ENCODE measurements at places on chromosomes 5 and 9.

DNA sequence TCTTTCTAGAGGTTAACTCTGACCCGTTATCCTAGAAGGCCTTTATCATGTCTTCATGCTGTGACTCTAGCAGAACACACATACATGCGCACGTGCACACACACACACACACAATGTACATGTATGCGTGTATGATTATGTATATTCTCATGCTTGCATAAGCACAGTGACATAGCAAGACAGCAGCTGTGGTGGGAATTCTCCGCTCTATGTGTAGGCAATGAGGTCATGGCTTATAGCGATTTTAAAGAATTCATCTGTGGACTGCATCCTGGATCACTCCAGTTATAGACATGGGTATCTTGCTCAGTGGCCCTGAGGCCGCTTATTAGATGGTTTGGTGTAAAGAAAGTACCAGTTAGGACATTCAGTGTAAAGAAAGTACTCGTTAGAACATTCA is 106.2 kb downstream of the FBXL7 start:
- no peak for DNase-seq

- DNase-seq, result no peak
Measured at GRCh38 chr5:136133922-136134379, 1.3 kb downstream of the SMAD5 start.

- DNase-seq, result no peak
Measured at GRCh38 chr5:133316346-133317343, 264.8 kb downstream of the HSPA4 start.

DNA sequence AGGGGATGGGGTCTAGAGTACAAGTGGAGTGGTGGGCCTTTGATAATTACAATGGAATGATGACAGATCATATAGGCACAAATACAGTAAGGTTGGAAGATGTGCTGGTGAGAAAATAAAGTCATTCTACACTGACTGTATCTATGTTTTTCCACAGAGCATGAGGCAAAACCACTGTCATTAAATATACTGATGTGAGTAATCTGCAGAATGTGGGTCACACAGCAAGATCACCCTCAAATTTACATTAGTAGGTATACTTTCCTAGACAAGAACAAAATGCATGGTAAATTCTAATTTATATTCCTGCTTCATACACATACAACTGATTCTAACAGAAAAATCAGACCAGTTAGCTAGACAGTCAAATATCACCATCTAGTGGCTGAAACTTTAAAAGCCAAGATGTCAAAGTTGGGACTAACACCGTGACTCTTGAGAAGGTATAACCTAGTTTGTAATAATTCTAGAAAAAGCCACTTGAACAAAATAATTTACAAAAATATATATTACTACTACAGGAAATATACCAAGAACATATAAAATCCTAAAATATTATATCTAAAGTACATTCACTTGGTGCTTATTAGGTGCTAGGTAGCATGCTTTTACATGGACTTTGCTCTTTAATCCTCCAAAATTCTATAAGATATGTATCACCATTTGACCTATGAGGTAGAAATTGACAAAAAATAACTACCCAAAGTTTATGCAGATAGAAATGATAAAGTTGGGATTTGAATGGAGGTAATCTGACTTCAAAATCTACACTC is 19.5 kb downstream of the TTC33 start:
- DNase-seq, result peak; percentile 53

DNA sequence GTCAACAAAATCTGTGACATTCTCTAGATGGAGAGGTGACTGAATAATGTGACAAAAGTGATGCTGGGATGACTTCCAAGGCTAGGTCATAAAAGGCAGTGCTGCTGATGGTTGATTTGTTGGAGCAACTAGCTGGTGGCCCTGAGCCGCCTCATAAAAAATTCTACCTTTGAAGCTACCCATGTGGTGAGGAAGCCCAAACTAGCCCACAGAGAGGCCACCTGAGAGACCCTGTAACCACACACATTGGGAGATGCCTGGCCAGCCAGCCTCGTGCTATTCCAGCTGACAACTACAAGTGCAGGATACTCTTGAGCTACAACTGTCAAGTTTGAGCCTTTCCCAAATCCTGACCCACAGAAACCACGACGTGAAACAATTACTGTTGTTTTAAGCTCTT is 22.7 kb downstream of the CLTA start:
- DNase-seq, result no peak

GRCh38 chr5:176904276-176904675 is 5.1 kb upstream of the HK3 start:
- DNase-seq, result no peak

DNA sequence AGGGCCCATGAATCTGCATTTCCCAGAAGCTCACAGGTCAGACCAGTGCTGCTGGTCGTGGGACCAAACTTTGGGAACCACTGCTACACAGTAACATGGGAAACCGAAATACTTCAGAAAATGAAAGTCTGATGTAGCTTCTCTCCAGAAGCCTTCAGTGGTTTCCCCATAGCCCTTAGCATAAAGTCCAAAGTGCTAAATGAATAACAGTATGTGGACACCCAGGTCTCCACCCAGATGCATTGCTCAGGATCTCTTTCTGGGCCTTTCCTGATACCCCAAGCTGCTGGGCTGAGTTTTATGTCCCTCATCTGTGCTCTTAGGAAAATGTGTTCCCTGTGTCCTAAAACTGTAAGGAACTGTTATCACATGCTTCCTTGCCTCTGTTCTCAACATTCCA is 100.4 kb downstream of the NFIB start:
- DNase-seq, result no peak

- DNase-seq, result no peak
Measured at GRCh38 chr5:172591636-172592035, 49.4 kb upstream of the NEURL1B start.

- DNase-seq, result no peak
Measured at GRCh38 chr5:31193591-31194467, at the start of gene CDH6. Gene CDH6, plus strand, starts transcription at chr5:31193686. Its CDS starts 73,788 bp downstream, at chr5:31267474.

DNA sequence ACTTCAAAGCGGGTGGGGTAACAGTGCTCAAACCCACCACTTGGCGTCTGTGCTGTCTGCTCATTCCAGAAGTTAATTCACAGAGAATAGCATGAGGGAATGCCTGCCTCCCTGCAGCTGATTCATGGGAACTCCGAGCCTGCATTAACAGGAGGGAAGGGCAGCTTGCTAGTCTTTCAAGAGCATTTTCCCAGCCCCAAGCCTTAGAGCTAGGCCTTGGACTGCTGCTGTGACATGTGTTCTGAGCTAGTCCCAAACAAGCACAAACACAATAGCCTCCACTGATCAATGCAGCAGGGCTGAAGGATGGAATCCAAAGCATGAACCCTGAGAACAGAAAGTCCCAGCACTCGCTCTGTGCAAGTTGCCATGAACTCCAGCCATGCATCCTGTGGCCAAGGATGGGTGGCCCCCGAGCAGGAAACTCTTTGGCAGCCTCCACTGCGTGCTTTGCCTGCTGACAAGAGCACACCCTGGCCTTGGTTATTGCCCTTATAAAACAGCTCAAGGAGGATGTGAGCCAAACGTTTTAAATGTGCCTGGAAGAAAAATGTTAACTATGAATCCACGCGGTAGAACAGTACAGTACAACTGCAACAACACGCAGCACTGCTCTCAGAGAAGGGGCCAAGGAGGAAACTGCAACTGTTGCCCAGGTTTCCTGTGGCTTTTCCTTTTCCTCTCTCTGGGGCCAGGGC is 653.1 kb upstream of the KLF4 start:
- DNase-seq, result no peak

GRCh38 chr5:148619484-148619883 is 34.8 kb downstream of the HTR4 start:
- DNase-seq, result no peak

DNA sequence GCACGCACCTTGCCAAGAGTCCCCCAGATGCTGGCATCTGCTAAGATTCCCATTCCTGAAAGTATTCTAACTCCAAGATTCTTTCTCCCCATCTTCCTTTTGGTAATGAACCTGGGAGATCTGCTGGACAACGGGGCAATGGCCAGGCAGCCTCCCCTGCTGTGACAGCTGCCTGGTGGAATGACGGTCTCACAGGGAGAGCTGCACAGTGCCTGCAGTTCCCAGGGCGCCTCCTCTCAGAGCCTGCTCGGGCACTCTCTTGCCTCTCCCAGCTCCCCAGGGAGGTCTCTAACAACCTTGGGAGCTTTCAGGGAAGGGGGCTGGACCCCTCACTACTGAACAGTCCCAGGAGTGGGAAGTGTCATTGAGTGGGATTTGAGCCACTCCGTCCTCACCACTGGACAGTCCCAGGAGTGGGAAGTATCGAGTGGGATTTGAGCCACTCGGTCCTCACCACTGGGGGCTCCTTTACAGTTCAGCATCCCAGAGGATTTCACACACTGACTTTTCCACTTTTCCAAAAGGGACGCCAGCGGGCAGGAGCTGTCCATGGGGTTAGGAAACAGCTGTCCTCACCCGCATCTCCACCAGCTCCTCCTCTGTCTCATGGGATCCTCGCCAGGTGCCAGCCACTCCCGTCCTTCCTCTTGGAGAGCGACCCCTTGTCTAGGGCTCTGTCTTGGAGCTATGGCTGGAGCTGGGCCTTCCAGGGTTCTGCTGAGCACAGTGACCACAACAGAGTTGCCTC is 65.7 kb downstream of the ADAMTS2 start:
- DNase-seq, result no peak

DNA sequence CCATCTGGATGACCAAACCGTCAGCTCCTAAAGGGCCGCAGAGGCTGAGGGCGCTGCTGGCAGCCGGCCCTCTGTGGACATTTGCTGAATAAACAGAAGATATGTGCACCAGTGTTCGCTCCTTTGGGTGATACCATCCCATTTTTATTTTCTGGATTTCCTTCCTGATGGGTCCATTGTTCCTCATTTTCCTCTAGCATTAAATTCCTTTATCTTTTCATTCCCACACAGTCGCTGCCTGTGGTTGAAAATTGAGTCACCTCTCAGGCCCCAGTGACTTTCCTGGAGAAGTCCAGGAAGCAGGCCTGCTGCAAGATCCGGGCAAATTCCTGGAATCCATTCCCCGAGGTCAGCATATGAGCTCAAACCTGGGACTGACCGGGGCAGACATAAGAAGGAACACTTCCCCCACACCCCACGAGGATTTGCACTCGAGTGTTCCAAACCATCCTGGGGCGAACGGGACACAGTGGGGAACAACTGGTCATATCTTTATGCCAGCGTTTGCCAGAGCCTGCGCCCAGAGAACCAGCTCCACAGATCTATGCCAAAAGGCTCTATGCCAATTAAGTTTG is 86.7 kb upstream of the PCA3 start:
- no peak for DNase-seq

DNA sequence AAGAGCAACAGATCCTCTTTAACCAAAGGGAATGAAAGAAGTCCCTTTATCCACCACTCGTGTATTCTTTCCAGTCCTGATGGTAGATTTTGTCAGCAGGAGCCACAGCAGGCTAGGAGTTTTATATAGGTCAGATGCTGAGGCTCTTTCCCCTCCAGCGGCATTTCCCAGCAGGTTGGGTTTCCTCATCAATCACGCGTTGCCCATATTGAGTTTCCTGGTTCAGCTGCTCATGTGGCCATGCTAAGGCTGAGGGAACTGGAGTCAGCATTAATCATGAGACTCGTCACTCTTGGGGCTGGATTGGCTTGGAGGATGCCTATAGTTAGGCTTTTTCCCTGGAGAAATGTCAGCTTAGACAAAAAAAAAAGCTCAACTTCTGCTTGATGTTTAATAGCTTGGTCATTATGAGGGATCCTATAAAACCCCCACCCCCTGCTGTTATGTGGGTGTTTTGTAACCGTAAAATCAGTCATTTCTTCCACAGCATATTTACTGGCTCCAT is 193.4 kb upstream of the GAS1 start:
- DNase-seq, result peak; percentile 18

DNA sequence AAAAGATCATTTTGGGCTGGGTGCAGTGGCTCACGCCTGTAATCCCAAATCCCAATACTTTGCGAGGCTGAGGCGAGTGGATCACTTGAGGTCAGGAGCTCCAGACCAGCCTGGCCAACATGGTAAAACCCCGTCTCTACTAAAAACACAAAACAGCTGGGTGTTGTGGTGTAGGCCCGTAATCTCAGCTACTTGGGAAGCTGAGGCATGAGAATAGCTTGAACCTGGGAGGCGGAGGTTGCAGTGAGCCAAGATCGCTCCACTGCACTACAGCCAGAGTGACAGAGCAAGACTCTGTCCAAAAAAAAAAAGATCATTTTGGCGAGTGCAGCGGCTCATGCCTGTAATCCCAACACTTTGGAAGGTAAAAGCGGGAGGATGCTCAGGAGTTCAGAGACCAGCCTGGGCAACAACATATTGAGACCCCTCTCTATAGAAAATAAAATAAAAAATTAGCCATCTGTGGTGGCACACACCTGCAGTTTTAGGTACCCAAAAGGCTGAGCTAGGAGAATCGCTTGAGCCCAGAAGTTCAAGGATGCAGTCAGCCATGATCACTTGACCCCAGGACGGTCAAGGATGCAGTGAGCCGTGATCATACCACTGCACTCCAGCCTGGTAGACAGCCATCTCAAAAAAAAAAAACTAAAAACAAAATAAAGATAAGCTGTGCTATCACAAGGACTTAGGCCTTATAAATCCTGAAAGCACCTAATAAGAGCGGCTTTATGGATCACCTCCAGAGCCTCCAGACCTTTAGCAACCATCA is 16.2 kb downstream of the PPP2CA start:
- no peak for DNase-seq

DNA sequence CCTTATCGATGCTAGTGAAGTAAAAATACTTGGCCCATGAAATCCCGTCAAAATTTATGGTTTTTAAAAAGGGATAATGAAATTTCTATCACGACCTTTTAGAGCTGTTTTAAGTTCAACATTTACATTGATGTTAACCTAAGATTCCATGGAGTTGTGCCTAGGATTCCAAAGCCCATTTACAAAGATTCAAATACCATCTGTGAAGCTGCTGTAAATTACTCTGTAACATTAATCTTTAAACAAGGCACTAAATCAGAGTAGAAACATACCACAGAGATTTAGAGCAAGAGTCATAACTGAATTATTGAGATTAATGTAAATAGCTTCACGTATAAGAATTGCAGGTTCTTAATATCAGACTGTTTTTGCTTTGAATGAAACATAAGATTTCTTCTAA is 17.7 kb downstream of the POU5F2 start:
- DNase-seq, result no peak

DNA sequence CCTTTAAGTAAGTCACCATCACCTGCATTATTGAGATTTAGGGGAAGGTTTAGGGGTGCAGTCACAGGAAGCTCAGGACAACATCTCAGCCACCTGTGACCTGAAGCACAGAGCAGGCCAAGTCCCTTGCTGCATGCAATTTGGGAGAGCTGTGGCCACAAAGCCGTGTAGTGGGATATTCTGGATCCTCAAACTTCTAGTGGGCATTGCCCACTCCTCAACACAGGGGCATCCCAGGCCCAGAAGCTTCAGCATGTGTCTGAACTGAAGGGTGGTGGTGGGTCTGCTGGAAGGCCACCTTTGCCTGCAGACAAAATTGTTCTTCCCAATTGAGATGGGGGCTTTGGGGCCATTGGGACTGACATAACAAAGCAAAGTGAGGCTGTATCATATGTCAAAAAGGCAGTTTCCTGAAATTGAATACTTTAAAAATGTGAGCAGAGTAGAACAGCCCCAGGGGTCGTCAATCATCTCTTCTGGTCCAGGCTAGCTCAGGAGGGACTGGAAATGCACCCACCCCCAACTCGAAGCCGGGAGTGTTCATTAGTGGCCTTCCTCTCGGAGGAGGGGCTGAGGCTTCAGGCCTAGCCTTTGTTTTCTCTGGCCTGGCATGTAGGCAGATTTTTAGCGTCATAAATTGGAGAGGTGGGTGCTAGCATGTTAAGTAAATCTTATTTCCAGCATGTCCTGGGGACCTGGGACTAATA is 2.8 kb upstream of the GADD45G start:
- no peak for DNase-seq
